B cell (primary cell): ENCODE measurements at places on chromosomes 3 and 15. TPM values are rescaled to one million over a fixed set of nuclear protein-coding genes. Genes with fewer than 3 reads are reported as not detected.

DNA sequence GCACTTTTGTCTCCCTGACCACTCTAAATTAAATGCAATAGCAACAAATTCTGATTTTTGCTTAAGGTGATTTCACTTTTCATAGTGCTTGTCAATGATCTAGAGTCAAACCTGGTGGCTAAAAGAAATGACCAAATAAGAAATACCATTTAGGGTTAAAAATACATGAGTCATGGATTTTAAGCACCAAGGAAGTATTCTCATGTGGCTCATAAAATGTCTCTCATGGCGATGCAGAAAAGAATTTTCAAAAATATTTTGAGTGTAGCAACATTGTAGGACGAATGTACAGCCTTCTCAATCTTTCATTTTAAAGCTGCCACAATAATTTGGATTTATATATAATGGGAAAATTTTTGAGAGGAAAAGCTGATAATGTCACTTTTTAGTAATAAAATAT, 193.6 kb downstream of the EPHA3 start:
- no peaks in the 10 kb centered on the region for H3K4me1 ChIP-seq
- H3K27me3 ChIP-seq, result no peaks in the 10 kb centered on the region
- H3K36me3 ChIP-seq, result no peaks in the 10 kb centered on the region
- no peak overlapping the region for H3K27ac ChIP-seq
- DNase-seq, result no peak
- H3K4me3 ChIP-seq, result no peak overlapping the region

DNA sequence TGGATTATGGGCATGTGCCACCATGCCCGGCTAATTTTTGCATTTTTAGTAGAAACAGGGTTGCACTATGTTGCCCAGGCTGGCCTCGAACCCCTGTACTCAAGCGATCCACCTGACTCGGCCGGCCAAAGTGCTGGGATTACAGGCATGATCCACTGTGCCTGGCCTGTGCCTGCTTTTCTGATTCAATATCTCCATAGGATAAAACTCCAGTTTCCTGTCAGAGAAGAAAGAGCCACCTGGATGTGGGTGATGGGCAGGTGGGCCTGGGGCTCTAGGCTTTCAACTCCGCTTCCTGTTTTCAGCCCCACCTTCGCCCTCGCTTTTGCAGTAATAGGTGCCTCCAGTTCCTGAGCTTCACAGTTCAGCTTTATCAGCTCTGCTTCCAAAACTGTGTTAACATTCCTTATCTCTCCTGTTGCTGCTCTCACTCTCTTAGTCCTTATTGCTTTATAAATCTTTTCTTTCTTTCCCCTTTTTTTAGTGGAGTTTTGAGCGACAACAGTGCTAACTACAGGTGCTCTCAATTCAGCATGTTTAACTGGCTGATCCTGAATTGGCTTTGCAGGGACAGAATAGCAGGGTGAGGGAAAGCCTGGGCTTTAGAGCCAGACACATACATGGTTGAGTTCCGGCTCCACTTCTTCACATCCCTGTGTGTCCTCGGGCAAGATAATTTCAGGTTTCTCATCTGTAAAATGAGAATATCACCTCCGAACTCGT, 21.1 kb upstream of the PDE8A start:
- no peak overlapping the region for H3K27ac ChIP-seq
- no peak overlapping the region for H3K4me3 ChIP-seq
- peaks cover 10% of the 10 kb centered on the region for H3K27me3 ChIP-seq
- DNase-seq, result no peak

GRCh38 chr15:101232677-101233076, 19.2 kb downstream of the CHSY1 start:
- peaks cover 25% of the 10 kb centered on the region for H3K36me3 ChIP-seq
- no peaks in the 10 kb centered on the region for H3K4me1 ChIP-seq
- no peak overlapping the region for H3K27ac ChIP-seq
- H3K4me3 ChIP-seq, result no peak overlapping the region

DNA sequence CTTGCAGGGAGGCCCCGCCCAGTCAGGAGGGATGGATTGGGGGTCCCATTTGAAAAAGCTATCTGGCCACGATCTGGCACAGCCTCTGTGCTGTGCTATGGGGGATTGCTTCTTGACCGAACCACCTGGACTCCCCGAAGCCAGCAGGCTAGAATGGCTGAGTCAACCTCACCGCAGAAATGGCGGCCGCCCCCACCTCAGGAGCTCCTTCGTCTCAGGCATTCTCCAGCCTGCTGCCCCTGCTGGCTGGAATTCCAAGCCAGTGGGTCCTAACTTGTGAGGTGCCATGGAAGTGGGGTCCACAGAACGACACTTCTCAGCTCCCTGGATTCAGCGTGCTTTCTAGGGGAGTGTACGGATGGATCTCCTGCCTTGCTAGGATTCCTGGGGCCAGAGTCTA, 180.5 kb upstream of the TRIM42 start:
- H3K4me1 ChIP-seq, result no peaks in the 10 kb centered on the region
- H3K4me3 ChIP-seq, result no peak overlapping the region
- H3K27ac ChIP-seq, result no peak overlapping the region
- DNase-seq, result no peak
- no peaks in the 10 kb centered on the region for H3K27me3 ChIP-seq

GRCh38 chr3:150251187-150252062, 156.7 kb upstream of the TSC22D2 start:
- H3K36me3 ChIP-seq, result no peaks in the 10 kb centered on the region
- no peaks in the 10 kb centered on the region for H3K4me1 ChIP-seq
- DNase-seq, result no peak
- H3K27me3 ChIP-seq, result no peaks in the 10 kb centered on the region
- H3K4me3 ChIP-seq, result no peak overlapping the region

GRCh38 chr3:128870347-128870746, 9.1 kb upstream of the ACAD9 start:
- no peak for DNase-seq
- no peak overlapping the region for H3K27ac ChIP-seq
- H3K4me3 ChIP-seq, result no peak overlapping the region
- no peaks in the 10 kb centered on the region for H3K4me1 ChIP-seq
- no peaks in the 10 kb centered on the region for H3K36me3 ChIP-seq

DNA sequence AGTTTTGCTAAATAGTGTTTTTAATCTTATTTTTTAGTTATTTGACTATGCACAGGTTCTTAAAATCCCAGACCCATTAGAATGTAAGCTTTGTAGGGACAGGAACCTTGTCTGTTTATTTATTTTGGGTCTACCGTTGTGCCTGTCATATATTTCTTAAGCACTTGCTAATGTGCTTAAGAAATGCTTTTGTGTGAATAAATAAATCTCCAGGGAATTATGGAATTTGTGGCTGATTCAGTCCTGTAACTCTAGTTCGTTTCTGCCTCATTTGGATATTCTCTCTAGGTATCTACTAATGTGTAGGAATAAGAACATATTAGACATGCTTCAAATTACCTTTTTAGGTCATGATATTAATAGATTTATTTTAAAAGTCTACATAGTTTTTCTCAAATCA, 161.6 kb downstream of the LPP start:
- H3K27me3 ChIP-seq, result no peaks in the 10 kb centered on the region
- no peaks in the 10 kb centered on the region for H3K36me3 ChIP-seq
- peaks cover 4% of the 10 kb centered on the region for H3K4me1 ChIP-seq
- no peak overlapping the region for H3K27ac ChIP-seq
- DNase-seq, result no peak

DNA sequence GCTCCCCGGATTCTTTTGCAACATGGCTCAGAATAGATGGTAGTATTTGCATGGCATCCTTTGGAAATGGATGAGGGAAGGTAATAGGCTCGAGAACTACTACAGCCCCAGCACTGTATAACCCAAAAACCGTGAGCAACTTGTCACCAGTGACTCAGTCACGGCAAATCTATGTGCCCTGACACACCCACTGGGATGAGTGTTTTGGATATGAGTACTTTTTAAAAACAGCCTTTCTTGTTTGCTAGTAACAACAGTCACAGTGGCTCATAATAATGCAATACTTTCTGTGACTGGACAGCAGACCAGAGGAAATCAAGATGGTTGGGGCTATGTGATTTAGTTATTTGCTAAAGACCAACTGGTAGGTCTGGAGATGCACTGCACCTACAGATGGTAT, 299.6 kb downstream of the ULK4 start:
- no peak overlapping the region for H3K27ac ChIP-seq
- DNase-seq, result no peak
- H3K4me1 ChIP-seq, result no peaks in the 10 kb centered on the region
- H3K4me3 ChIP-seq, result no peak overlapping the region

FMN1 gene
- 0.96 and 1.2 TPM in 2 replicates for total RNA-seq

CPN2 gene
- total RNA-seq, result not detected in 2 replicates
